Activated CD8-positive, alpha-beta memory T cell treated with anti-CD3 and anti-CD28 coated beads for 1 hour (primary cell): ENCODE measurements at places on chromosomes 2 and 18.

- no peak for DNase-seq
These were observed 6.0 kb downstream of the SEPTIN10 start for GRCh38 chr2:109607766-109608165.

- no peak for DNase-seq
These were observed 85.6 kb downstream of the DOCK10 start for GRCh38 chr2:224956706-224957105.

GRCh38 chr2:216339456-216340279, 32.6 kb downstream of the MARCHF4 start:
- no peak for DNase-seq

- DNase-seq: no peak
These were observed 19.4 kb downstream of the OTOF start for GRCh38 chr2:26458365-26459042.

DNA sequence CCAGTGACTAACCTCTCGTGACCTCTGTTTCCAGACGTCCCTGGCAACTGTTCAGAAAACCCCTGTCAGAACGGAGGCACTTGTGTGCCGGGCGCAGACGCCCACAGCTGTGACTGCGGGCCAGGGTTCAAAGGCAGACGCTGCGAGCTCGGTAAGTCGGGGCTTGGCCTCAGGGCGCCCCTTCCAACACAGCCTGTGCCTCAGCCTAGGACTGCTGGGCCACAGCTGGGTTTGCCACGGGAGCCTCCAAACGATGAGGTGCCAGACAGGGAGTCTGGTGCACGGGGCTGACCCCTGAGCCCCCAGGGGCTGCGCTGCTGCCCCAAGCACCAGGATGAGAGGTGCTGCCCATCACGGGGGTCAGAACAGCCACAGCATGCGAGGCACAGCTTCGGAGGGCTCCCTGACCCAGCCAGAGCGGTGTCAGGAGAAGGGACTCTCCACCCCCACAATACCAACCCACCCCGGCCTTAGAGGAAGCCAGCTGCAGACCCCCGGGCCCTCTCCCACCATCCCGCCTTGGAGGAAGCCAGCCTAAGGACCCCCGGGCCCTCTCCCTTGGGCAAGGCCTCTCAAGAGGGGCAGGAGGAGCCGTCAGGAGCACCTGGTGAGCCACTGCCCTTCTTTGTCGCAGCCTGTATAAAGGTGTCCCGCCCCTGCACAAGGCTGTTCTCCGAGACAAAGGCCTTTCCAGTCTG, 20.3 kb downstream of the MTERF4 start:
- DNase-seq: no peak

DNA sequence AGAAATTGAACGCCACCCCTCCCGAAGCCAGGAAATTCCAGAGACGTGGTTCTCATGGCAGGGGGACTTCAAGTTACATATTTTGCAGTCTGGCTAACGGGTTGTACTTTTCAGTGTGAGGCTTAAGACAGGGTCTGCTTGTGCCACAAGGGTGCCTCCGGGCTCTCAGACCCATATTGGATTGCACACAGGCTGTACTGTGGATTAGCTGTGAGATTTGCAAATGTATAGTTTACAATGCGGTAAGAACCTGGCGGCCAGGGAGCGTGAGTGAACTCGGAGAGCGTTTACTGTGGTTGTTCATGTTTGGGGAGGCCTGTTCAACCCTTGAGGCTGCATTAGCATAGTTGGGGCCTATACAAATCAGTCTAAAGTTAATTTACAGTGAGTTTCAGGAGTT, 143.9 kb upstream of the SIX2 start:
- DNase-seq: no peak

DNA sequence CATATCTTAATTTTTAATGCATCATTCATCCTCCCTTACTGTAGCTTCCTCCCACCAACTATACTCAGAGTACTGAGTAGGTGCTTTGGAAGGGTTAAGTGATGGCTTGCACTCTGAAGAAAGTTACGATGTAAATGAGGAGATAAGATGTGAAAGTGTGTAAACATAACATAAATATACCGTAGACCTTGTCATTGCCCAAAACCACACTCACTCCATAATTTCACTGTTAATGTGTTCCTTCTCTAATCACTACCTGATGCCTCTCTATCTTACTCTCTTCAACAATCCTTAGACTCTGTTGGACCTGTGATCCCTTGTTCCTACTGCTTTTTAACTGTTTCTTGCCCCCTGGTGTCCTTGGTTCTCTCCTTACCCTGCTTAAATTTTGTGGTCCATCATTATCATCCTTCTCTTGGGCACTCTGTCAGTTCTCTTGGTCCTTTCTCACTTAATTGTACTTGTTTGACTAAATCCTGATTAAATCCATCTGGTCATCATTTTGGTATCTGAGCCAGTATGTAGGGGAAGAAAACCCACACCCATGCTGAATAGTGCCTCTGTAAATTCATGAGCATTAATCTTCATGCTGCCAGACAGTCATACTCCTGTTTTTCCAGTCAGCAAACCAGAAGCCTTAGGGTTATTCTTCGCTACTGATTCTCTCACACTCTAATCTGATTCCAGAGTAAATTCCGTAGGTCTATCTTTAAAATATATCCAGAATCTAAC, 45.0 kb downstream of the PMS1 start:
- DNase-seq: no peak

- DNase-seq: no peak
These were observed 16.5 kb upstream of the SLC20A1 start for GRCh38 chr2:112629224-112629623.

- DNase-seq: no peak
These were observed 111.6 kb upstream of the DNMT3A start for GRCh38 chr2:25453199-25453905.
